Endothelial cell of coronary artery (primary cell): ENCODE measurements at places on chromosomes 5 and 9. TPM values are rescaled to one million over a fixed set of nuclear protein-coding genes. Genes with fewer than 3 reads are reported as not detected.

CCNI2 gene
- not detected in 2 replicates for total RNA-seq

NTNG2 gene
- 0.28 and 0.54 TPM in 2 replicates for total RNA-seq

TGFBI gene
- 96.9 and 107 TPM in 2 replicates for total RNA-seq

RMI1 gene
- total RNA-seq: 4.8 and 5.6 TPM in 2 replicates

LCP2 gene
- total RNA-seq: not detected in 2 replicates

GCNT1 gene
- total RNA-seq: 8.2 and 13.3 TPM in 2 replicates
